ENCODE measurements at places on chromosomes 11 and 22. TPM values are rescaled to one million over a fixed set of nuclear protein-coding genes. Genes with fewer than 3 reads are reported as not detected.

- no peaks in the 10 kb centered on the region for H3K27me3 ChIP-seq
- no peak for DNase-seq
- no peaks in the 10 kb centered on the region for H3K36me3 ChIP-seq
- H3K4me1 ChIP-seq, result no peaks in the 10 kb centered on the region
These were observed 23.5 kb upstream of the P2RY6 start for GRCh38 chr11:73248526-73249185.

DNA sequence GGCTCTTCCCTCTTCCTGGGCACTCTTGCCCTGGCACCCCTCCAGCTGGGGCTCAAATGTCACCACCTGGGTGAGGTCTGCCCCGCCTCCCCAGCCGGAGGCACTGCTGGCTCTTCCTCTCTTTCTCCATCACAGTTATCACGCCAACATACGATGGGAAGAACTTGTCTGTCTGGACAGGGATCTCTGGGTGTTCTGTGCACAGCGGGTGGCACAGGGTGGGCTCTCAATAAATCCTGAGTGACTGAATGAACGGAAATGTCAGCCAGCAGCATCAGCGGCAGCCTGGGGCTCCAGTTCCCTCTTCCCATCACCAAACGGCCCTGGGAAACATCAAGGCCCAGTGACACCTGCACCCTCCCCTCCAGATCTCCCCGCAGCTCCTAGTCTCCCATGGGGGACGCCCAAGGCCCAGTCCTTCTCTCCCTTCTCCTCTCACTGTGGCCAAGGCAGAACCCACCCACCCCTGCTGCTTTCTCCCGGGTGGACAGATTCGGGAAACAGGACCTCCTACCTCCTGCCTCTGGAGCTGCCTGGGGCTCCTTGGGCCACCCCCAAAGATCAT, 440 bp upstream of the SLC25A45 start:
- peak overlapping the region; percentile 82 for H3K27ac ChIP-seq
- H3K4me3 ChIP-seq, result peak overlapping the region; percentile 76
- H3K27me3 ChIP-seq, result no peaks in the 10 kb centered on the region
- H3K36me3 ChIP-seq, result peaks cover 19% of the 10 kb centered on the region

DNA sequence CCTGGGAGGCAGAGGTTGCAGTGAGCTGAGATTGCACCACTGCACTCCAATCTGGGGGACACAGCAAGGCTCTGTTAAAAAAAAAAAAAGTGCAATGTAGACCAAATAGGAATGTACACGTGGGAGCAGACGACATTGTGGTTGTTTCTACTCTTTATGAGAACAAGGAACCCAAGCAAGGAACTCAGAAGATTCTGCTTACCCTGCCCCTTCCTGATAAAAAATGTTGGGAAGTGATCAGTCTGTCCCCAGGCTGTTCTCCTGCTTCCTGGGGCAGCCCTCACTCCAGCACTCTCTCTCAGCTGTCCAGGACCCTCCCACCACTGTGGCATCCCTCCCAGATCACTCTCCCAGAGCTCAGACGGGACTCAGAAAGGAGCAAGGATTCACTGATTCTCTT, 31.8 kb downstream of the SLCO2B1 start:
- H3K27me3 ChIP-seq, result no peaks in the 10 kb centered on the region
- H3K4me3 ChIP-seq, result no peak overlapping the region
- no peaks in the 10 kb centered on the region for H3K36me3 ChIP-seq

The MUC5AC gene
- not detected for total RNA-seq

GRCh38 chr11:45061641-45062040, 84.8 kb upstream of the PRDM11 start:
- H3K4me3 ChIP-seq, result no peak overlapping the region
- no peak overlapping the region for H3K27ac ChIP-seq
- H3K27me3 ChIP-seq, result no peaks in the 10 kb centered on the region

GRCh38 chr11:66007201-66007634, 4.6 kb upstream of the CST6 start:
- H3K4me1 ChIP-seq, result peaks cover 15% of the 10 kb centered on the region
- DNase-seq, result no peak
- no peak overlapping the region for H3K27ac ChIP-seq
- no peaks in the 10 kb centered on the region for H3K27me3 ChIP-seq
- peaks cover 33% of the 10 kb centered on the region for H3K36me3 ChIP-seq

GRCh38 chr22:29311464-29312217, 3.9 kb downstream of the RASL10A start:
- no peaks in the 10 kb centered on the region for H3K4me1 ChIP-seq
- H3K36me3 ChIP-seq, result no peaks in the 10 kb centered on the region

GRCh38 chr11:26909991-26910591, 83.8 kb upstream of the FIBIN start:
- H3K4me3 ChIP-seq, result no peak overlapping the region
- no peaks in the 10 kb centered on the region for H3K4me1 ChIP-seq

The SLN gene
- not detected for total RNA-seq

All from naive thymus-derived CD4-positive, alpha-beta T cell (primary cell).